Bronchial smooth muscle cell (primary cell): ENCODE measurements at places on chromosomes 6 and 20. TPM values are rescaled to one million over a fixed set of nuclear protein-coding genes. Genes with fewer than 3 reads are reported as not detected.

The TINAG gene
- not detected in 2 replicates for total RNA-seq

The SNTA1 gene
- 24.6 and 28.5 TPM in 2 replicates for total RNA-seq

The TNNC2 gene
- 1.9 and 6.7 TPM in 2 replicates for total RNA-seq

The IRF4 gene
- 0.63 and 3.3 TPM in 2 replicates for total RNA-seq

The SLC22A23 gene
- 4.4 and 4.9 TPM in 2 replicates for total RNA-seq

The GLP1R gene
- total RNA-seq = not detected in 2 replicates

The GINM1 gene
- total RNA-seq = 45.4 and 47.6 TPM in 2 replicates

The FLRT3 gene
- total RNA-seq = 1.6 and 3.8 TPM in 2 replicates

The RIPOR3 gene
- total RNA-seq = 7.7 and 22.1 TPM in 2 replicates

The EEF1A2 gene
- total RNA-seq = 0.43 and 0.79 TPM in 2 replicates

The PGBD1 gene
- 3.8 and 4.5 TPM in 2 replicates for total RNA-seq

The ENPP4 gene
- under 0.01 and 0.16 TPM in 2 replicates for total RNA-seq

The PBOV1 gene
- total RNA-seq = not detected in 2 replicates

The BPI gene
- 0.17 and 0.32 TPM in 2 replicates for total RNA-seq

The TASP1 gene
- total RNA-seq = 7.4 and 9.4 TPM in 2 replicates

The SALL4 gene
- under 0.01 and 0.09 TPM in 2 replicates for total RNA-seq

The HSPA1B gene
- 149 and 280 TPM in 2 replicates for total RNA-seq

The FAM50B gene
- total RNA-seq = 12.0 and 12.1 TPM in 2 replicates

The PET117 gene
- total RNA-seq = 11.0 and 11.4 TPM in 2 replicates

The IMPG1 gene
- total RNA-seq = not detected in 2 replicates

The PPP1R14C gene
- 0.17 and 0.95 TPM in 2 replicates for total RNA-seq

The SYNDIG1 gene
- total RNA-seq = not detected in 2 replicates

The DLK2 gene
- 0.26 and 0.63 TPM in 2 replicates for total RNA-seq

The EGFL8 gene
- 1.6 and 2.4 TPM in 2 replicates for total RNA-seq

The KLHDC3 gene
- total RNA-seq = 43.7 and 56.8 TPM in 2 replicates

The COL12A1 gene
- total RNA-seq = 258 and 261 TPM in 2 replicates

The MYB gene
- total RNA-seq = under 0.01 and 0.17 TPM in 2 replicates

The KIAA1755 gene
- 3.3 and 4.1 TPM in 2 replicates for total RNA-seq

The SLC17A9 gene
- total RNA-seq = 2.0 and 6.5 TPM in 2 replicates

The TBX18 gene
- 8.2 and 32.6 TPM in 2 replicates for total RNA-seq

The TCP11 gene
- total RNA-seq = 0.16 TPM in 1 of 2 replicates, not detected in the other

The HCK gene
- total RNA-seq = not detected in 2 replicates

The GSTA4 gene
- 43.6 and 51.7 TPM in 2 replicates for total RNA-seq

The BAG2 gene
- 7.4 and 12.3 TPM in 2 replicates for total RNA-seq

The RPS18 gene
- total RNA-seq = 6,387 and 9,959 TPM in 2 replicates

The EYA4 gene
- 13.1 and 37.7 TPM in 2 replicates for total RNA-seq

The RIPPLY2 gene
- not detected in 2 replicates for total RNA-seq

The KCNG1 gene
- 5.5 and 10.6 TPM in 2 replicates for total RNA-seq

The CTAGE9 gene
- total RNA-seq = under 0.01 TPM in 1 of 2 replicates, not detected in the other

The SNAP91 gene
- not detected in 2 replicates for total RNA-seq

The SLC22A16 gene
- not detected in 2 replicates for total RNA-seq

The SPTLC3 gene
- 4.6 and 13.4 TPM in 2 replicates for total RNA-seq

The FILIP1 gene
- 0.16 and 0.52 TPM in 2 replicates for total RNA-seq

The SLC2A10 gene
- 40.6 and 42.4 TPM in 2 replicates for total RNA-seq

The TTBK1 gene
- total RNA-seq = under 0.01 TPM in 1 of 2 replicates, not detected in the other

The CST9L gene
- total RNA-seq = not detected in 2 replicates

The GSTA2 gene
- not detected in 2 replicates for total RNA-seq

The COL21A1 gene
- total RNA-seq = 5.4 and 15.5 TPM in 2 replicates

The ACSS1 gene
- 0.63 and 2.9 TPM in 2 replicates for total RNA-seq

The PAQR8 gene
- 2.3 and 3.0 TPM in 2 replicates for total RNA-seq

The TSPO2 gene
- total RNA-seq = not detected in 2 replicates

The SUMO4 gene
- 0.52 and 1.6 TPM in 2 replicates for total RNA-seq

The CCN6 gene
- not detected in 2 replicates for total RNA-seq
